Neural crest cell (in vitro differentiated cells): ENCODE measurements at places on chromosomes 12 and 14.

DNA sequence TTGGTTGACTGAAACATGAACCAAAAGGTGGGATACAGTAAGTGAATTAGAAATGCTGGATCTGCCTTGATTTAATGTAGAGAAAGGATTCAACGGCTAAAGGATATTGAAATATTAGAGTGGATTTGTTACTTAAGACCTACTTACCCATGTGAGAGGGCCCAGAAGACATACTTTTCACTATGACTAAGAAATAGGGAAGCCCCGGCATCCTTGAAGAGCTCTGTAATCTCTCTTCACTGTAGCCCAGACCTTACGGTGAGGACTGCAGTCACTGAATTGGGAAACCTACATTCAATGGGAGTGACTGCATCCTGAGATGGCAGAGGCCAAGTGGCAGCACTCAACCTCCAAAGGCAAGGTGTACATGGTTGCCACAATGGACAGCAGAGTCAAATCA lies 52.5 kb downstream of the KANSL2 start:
- DNase-seq: no peak

GRCh38 chr12:14681190-14681589 lies 15.2 kb downstream of the GUCY2C start:
- DNase-seq: no peak

GRCh38 chr12:54047964-54048303 lies 5.7 kb upstream of the HOXC4 start:
- no peak for DNase-seq

DNA sequence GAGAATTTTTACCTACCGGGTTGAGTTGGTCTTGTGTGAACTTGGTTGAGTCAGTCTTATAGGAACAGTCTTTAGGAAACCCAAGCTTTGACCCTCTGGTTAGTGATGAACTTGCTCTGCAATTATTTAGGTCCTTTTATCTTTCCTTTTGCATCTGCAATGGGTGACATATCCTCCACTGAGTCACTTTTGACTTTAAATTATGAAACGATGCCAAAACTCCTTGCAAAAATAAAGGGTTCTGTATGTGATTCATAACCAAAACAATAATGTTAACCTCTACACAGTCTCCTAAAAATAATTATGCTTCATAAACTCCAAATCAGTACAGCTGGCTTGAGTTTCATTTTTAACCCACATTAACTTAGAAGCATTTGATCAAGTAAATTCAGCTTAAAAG lies 979.4 kb downstream of the GALC start:
- DNase-seq: no peak
